Activated naive CD4-positive, alpha-beta T cell (primary cell): ENCODE measurements at places on chromosomes 7 and 10.

DNA sequence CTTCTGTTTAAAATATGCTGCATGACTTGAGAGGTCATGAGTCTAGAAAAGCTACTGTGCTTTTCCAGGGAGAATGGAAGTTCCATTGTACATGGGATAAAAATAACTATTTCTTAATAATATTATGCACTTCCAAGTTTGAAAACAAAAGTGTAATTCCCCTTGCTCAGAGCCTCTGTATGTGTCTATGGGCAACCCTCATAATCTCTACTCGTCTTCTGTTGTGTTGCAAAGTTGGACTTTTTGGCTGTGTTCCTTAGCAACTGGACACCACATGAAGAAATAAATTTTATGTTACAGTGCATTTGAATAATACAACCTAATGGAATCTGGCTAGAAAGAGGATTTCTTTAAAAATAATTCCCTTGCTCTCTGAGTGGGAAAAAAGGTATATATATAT lies 242.6 kb downstream of the TWIST1 start:
- no peak for DNase-seq

GRCh38 chr7:42023262-42023661 lies 213.7 kb downstream of the GLI3 start:
- DNase-seq: no peak

DNA sequence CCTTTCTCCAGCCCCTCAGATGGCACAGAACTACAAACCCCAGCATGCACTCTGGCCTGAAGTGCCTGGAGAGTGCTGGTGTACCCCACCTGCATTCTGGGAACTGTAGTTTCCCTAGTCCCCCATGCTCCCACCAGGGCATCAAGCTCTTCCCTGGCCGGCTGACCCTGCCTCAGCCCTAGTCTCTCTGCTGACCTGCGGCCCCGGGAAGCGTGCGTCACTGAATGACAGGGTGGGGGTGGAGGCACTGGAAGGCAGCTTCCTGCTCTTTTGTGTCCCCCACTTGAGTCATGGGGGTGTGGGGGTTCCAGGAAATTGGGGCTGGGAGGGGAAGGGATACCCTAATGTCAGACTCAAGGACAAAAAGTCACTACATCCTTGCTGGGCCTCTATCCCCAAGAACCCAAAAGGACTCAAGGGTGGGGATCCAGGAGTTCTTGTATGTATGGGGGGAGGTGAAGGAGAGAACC lies 2.1 kb downstream of the NOS3 start:
- DNase-seq: no peak

GRCh38 chr7:107564553-107565298 lies 955 bp downstream of the DUS4L start:
- no peak for DNase-seq

- DNase-seq: no peak
Observed at GRCh38 chr10:79353000-79353406, 5.7 kb downstream of the PPIF start.

DNA sequence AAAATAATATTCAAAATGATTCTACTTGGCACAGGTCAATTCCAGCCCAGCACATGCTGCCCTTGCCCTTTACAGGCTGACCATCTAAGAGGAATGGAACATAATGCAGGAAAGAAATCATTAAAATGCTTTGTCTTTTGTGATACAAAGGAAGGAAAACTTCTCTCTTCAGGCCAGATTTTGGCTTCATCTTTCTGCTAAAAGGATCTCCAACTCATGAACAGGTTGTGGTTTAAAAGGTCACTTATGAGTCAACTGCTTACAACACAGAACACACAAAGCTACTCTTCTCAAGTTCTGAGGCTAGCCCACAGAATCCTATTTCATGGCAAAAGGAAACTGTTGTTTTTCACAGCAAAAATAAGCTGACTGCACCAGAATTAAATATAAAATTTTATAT lies 197.1 kb downstream of the DOCK4 start:
- DNase-seq: no peak

DNA sequence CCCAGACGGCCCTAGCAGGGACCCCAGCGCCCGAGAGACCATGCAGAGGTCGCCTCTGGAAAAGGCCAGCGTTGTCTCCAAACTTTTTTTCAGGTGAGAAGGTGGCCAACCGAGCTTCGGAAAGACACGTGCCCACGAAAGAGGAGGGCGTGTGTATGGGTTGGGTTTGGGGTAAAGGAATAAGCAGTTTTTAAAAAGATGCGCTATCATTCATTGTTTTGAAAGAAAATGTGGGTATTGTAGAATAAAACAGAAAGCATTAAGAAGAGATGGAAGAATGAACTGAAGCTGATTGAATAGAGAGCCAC lies 184 bp downstream of the CFTR start:
- DNase-seq: no peak

- no peak for DNase-seq
Observed at GRCh38 chr10:116663342-116663741, 42.6 kb downstream of the PNLIPRP2 start.
